Stimulated activated CD4-positive, alpha-beta T cell treated with anti-CD3 and anti-CD28 coated beads, TNF-alpha, amount 100 ng/mL, for 4 hours (primary cell): ENCODE measurements at places on chromosomes 5 and 9.
A peak's percentile ranks its signal among the peaks of the same experiment; 100 is the strongest.

DNA sequence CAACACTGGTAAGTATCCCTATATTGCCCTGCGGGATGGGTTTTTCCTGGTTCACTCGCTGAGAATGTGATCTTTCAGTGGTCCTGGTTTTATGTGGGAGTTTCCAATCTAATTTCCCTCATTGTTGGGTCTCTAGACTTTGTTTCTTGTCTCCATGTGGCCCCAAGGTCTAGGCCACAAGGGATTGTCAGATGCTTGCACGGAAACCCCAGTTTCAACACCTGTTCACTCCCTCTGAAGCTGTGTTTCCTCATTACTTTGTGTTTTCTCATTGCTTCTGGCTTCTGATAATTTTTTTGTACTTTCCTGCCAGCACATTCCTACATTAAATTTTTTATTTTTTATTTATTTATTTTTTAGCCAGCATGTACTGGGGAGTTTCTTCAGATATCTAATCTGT is 191.5 kb downstream of the TTLL11 start:
- no peak for DNase-seq

DNA sequence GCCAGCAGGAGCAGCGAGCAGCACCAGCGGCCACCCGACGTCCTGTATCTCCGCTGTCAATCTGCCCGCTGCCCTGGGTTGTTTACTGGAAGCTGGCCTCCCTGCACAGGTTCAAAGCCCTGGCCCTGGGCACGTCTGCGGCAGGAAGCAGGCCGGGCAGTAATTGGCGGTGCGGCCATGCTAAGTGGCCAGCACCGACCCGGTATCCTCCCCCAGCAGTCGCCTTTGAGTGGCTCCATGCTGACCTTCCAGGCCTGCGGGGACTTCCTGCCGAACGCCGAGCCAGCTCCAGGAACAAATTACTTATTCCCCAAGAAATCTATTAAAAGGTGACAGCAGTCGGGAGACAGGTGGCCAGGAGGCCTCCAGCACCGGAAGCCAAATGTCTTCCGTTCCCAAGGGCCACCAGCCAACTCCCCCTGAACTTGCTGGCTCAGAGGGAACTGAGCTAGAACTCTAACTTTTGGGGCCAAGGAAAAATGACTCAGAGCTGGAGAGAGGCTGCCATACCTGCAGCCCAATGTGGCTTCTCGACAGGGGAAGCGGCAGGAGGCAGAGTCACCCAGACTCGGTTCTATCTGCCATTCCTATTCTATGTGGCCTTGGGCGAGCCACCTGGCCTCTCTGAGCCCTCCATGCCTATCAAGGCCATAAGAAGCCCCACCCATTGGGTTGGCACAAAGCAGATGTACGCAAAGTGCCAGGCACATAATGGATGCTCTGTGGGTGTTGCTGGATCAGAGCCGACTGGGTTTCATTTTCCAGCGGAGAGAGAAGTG is 13.7 kb upstream of the PSMB7 start:
- no peak for DNase-seq

- DNase-seq, result no peak
Observed at GRCh38 chr5:174159327-174160114, 114.0 kb downstream of the NSG2 start.

GRCh38 chr5:143842920-143843319 is 31.0 kb downstream of the HMHB1 start:
- no peak for DNase-seq

DNA sequence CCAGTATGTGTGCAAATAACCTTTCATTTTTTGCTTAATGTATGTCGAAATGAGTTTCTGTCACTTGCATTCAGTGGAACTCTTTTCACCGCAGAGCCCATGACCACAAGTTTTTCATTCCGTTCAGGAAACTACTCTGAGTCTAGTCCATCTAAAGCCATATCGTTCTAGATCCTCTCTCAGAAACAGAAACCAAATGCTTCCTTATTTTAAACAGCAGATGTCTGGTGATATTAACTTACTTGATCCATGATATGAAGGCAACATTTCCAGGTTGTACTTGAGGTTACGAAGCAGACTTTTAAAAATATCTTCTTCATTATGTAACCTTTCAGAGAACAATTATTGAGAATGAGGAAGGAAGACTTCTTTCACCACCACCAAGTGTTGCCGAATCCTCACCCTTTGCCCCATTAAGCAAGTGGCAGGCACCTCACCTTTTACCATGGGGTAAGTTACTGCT is 72.4 kb upstream of the GNAQ start:
- no peak for DNase-seq

GRCh38 chr5:11684607-11685006 is 219.6 kb downstream of the CTNND2 start:
- DNase-seq, result no peak

DNA sequence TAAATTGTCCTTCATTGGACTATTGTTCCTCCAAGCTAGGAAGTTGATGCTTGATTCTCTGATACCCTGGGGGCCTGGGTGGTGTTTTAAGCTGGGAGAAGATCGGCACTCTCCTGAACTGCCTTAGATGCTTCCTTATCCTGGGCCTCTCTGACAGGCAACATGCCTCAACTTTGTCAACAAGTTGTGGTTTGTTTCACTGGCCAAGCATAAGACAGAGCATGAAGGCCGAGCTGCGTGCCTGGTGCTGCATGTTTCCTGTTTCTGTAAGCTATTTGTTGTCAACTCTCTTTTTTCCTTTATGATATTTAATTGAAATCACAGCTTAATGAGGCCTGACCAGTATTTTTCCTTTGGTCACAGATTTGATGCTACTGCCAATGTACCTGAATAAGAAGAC is 187.6 kb upstream of the TNC start:
- DNase-seq, result no peak

DNA sequence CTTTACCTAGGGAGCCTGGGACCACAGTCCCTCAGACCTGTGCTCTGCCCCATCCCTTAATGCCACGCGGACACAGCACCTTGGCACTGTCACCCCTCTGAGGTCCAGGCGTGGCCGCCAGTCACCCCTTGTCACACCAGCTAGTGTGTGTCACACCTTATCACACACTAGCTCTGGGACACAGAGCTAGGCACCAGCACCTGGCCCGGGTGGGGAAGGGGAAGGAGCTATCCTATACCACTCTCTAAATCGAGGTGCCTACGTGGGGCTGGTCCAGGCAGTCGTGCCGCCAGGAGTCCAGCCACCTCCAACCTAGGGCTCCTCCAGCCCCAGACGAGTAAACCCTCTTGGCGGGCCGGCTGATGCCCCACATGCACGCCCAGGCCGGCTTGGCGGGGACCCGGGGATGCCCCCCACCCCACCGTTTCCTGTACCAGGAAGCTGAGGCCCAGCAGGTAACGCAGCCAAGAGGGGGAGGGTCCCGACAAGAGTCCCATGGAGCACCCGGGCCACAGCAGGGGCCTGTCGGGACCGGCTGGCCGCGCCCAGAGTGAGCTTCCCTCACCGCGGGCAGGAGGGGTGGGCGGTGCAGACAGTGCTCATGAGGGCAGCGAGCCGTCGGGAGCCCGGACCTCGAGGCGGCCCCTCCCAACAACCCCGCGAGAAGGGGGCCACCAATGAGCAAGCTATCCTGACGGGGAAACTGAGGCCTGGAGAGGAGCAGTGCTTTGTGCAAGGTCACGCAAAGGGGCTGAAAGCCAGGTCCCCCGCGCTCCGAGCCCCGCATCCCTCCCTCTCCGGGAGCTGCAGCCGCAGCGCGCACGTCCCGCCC is 550 bp downstream of the CORO2A start:
- DNase-seq, result peak; percentile 6

- no peak for DNase-seq
Observed at GRCh38 chr5:41600731-41601130, 90.3 kb upstream of the PLCXD3 start.

DNA sequence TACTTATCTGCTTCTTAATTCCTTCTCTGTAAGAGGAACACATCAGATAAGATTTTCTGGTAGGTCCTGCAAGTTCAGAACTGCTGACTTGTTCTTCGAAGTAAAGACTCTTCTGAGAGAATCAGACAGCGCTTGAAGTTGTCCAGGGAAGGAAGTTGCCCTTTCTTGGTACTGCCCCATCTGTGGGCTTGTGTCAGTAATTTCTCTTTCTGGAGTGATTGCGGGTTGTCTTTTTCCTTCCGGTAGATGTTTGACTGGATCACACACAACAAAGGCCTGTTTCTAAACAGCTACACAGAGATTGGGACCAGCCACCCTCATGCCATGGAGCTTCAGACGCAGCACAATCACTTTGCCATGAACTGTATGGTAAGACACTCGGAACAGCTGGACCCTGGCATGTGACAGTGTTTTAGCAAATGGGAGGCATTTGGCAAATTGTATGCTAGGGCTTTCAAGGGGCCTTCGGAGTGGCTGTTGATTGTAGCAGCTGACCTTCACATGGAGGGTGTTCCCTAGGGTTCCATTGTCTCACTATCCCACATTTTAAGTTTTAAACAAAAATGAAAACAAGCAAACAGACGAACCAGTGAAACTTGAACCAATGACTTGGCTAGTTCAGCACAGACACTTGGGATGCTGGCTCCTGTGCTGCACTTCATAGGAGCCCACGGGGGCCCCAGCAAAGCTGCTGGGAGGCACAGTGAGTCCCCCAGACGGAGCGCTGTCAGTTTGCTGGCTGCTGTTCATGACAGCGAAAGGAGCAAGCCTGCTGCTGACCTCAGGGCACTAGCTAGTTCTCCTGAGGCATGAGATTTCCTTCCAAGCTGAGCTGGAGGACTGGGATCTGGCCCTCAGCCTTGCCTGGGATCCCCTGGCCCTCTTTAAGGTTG is 149.9 kb downstream of the TRIO start:
- no peak for DNase-seq

DNA sequence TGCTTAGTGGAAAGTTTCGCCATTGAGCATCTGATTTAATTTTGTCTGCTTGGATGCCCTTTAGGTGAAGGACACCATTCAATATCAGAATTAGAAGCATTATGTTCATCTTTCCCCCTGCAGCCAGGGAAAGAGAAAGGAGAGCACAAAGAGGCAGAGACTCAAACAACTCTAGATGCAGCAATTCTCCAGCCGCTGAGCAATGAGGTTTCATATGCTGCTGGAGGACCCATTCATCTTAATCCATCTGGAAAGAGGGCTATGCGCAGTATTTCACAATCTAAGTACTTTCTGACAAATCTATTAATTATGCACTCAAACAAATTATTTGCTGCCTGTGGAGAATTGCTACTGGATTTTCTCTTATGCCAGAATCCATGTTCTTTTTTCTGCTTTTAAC is 527.0 kb upstream of the TUSC1 start:
- DNase-seq, result no peak

DNA sequence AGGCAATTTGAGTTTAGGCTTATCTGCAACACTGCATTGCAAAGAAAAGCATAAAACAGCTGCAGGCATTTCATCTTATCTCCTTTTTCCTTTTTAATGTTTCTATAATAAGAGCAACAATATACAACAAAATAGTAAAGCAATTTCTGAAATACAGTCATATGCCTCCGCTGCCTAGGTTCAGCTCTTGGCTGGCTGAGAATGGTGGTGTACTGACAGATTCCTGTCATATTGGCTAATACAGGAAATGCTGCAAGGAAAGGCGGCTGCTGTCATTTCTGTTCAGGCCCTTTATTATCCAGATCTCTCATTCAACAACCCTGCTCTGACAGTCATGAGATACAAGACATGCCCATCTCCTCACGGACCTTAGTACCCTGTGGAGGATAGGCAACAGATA is 677.0 kb downstream of the TAF11L14 start:
- DNase-seq, result no peak

DNA sequence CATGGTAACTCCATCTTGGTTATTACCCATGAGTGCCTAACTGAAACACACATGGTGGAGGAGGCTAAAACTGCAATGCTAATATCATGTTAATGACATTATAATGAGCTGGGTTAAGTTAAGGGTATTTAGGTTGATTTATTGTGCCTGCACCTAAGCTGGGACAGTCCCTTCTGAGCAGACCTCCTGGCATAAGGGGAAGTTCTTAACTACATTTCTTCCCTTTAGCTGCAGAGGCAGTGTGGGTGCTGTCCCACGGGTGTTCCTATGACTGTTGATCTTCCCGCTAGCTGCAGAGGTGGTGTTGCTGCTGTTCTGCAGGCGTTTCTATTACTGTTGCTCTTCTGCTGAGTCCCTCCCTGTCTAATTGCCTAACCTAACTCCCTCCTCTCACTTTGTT is 183.9 kb downstream of the LURAP1L start:
- DNase-seq, result no peak

DNA sequence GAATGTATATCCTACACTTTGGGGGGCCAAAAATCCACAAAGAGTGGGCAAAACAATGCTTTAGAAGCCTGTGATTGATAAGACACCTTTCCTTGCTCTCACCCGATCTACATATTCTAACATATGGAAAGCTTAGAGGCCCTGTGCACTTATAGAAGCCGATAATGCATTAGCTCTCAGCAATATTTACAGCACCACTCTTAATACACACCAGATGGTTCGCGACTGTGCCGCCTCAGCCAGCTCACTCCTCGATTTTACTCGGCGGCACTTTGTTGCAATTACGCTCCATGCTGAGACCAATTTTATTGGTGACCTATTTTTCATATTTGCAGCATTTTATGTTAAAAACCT is 18.8 kb downstream of the NR2F1 start:
- no peak for DNase-seq

DNA sequence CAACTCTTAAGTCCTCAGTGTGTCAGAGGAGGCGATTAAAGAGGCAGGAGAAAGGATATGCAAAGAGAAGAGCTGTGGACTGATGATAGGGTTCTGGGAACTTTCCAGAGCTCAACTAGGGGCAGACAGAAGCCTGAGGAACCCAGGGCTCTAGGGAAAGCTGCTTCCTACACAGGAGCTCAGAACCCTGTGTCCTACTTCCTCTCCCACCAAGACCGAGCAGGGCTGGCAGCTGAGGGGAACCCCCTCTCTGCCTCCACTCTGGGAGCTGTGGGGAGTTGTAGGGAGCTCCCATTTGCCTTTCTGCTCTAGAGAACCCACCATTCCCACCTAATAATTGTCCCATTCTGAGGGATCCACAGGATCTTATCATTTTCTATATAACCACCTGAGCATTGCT is 674.3 kb downstream of the ACTL7B start:
- DNase-seq, result no peak

DNA sequence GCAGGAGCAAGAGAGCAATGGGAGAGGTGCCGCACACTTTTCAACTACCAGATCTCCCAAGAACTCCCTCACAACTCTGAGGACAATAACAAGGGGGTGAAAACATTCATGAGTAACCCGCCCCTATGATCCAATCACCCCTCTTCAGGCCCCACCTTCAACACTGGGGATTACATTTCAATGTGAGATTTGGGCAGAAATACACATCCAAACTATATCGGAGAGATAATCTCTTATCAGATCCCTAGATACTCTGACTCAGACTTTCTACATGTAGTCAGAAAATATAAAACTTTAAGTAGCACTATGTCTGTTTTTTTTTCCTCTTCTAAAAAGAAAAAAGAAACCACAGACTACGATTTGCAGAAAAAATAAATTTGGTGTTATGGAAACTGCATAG is 1595.9 kb upstream of the NUDT12 start:
- no peak for DNase-seq

- no peak for DNase-seq
Observed at GRCh38 chr9:133924453-133924852, 67.7 kb downstream of the VAV2 start.

DNA sequence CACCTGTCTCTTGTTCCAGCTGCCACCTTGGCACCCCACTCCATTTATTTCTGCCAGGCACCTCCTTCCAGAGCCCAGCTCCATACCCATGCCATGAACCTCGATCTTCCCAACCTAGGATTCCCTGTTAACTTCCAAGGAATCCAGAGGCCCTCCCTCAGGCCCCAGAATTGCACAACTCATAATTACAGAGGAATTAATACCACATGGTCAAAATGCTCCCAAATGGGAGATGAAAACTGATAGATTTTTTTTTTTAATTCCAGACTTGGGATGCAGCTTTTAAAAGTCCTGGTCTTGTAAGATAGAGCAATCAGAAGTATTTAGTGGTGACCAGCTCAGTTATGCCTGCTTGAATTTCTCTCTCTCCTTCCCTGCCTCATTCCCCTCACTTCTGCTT is 96.2 kb upstream of the CCDC112 start:
- no peak for DNase-seq
